ENCODE measurements at places on chromosomes 13 and 19. TPM values are rescaled to one million over a fixed set of nuclear protein-coding genes. Genes with fewer than 3 reads are reported as not detected.

- H3K27ac ChIP-seq, result no peak overlapping the region
- H3K4me3 ChIP-seq, result no peak overlapping the region
- H3K4me1 ChIP-seq, result peaks cover 16% of the 10 kb centered on the region
Measured at GRCh38 chr13:39888865-39889810, 233.7 kb downstream of the COG6 start.

- DNase-seq, result no peak
- H3K4me1 ChIP-seq, result peaks cover 20% of the 10 kb centered on the region
- no peak overlapping the region for H3K4me3 ChIP-seq
- no peak overlapping the region for H3K27ac ChIP-seq
- H3K36me3 ChIP-seq, result peaks cover 7% of the 10 kb centered on the region
Measured at GRCh38 chr19:17300992-17301619, 2.1 kb downstream of the ABHD8 start.

Gene HTR2A
- 0.83 TPM for total RNA-seq

Gene COL4A2
- total RNA-seq, result 469 TPM

Gene ARRDC2
- 2.9 TPM for total RNA-seq

DNA sequence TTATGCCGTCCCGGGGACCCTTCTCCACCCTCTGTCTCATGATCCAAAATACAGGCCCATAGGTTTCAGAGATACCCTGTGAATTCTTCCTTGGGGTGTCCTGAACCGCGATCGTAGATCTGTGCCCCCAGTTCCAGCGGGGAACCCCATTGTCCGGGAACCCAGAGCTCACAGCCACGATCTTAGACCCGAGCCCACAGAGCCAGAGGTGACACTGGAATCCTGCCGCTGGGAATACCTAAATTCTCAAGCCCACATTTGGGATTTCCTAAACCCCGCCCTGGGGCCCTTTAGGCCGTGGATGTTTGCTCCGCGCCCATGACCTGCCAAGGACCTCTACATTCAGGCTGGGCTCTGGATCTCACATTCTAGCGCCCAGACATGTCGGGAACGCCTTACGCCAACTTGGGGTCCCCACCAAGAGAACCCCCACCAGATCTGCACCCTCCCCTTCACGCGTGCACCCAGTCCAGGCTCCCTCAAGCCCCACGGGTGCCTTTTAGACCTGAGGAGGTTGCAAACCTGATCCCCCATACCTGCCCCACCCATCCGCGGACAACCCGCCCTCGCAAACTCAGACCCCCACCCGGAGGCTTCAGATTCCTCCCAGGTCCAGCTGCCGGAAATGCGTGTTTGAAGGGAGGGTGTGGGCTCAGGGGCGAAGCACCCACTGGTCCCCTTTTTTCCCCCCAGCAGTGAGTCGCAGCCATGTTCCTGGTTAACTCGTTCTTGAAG lies 605 bp downstream of the CAPNS1 start:
- peak overlapping the region; percentile 98 for H3K4me3 ChIP-seq
- peaks cover 25% of the 10 kb centered on the region for H3K36me3 ChIP-seq
- H3K4me1 ChIP-seq, result peaks cover 16% of the 10 kb centered on the region
- H3K27ac ChIP-seq, result peak overlapping the region; percentile 99

- H3K36me3 ChIP-seq, result peaks cover 10% of the 10 kb centered on the region
- peaks cover 24% of the 10 kb centered on the region for H3K4me1 ChIP-seq
- H3K27me3 ChIP-seq, result no peaks in the 10 kb centered on the region
Measured at GRCh38 chr19:49809160-49809940, 3.7 kb downstream of the FUZ start.

GRCh38 chr13:105035092-105035491 lies 1500.4 kb downstream of the EFNB2 start:
- no peak overlapping the region for H3K4me3 ChIP-seq
- no peak for DNase-seq
- H3K27ac ChIP-seq, result no peak overlapping the region
- no peaks in the 10 kb centered on the region for H3K36me3 ChIP-seq

- DNase-seq, result no peak
- no peak overlapping the region for H3K4me3 ChIP-seq
Measured at GRCh38 chr19:49799798-49800376, 13.2 kb downstream of the FUZ start.

DNA sequence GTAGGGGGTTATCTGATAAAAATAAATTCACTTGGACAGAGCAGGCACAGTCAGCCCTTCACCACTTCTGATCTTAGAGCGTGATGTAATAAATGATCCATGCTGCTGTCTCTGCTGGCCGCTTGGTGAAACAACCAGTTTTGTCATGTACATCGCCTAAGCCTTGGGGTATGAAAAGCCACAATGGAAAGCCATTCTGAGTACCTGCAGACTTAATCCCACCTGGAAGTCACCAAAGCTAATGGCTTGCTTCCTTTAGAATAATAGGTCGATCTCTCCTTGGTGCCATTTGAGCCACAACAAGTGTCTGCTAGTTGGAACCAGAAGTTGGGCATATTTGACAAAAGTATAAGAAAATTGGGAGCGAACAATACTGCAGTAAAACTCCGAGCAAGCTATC lies 1649.7 kb upstream of the SPRY2 start:
- no peak for DNase-seq
- H3K4me1 ChIP-seq, result peaks cover 45% of the 10 kb centered on the region
- H3K27ac ChIP-seq, result no peak overlapping the region
- no peaks in the 10 kb centered on the region for H3K27me3 ChIP-seq

GRCh38 chr19:42596391-42597072 lies 1.8 kb upstream of the CEACAM8 start:
- H3K4me3 ChIP-seq, result no peak overlapping the region
- H3K36me3 ChIP-seq, result no peaks in the 10 kb centered on the region
- peak; percentile 55 for DNase-seq
- H3K4me1 ChIP-seq, result no peaks in the 10 kb centered on the region

GRCh38 chr19:3557461-3558248 lies at the start of gene MFSD12:
Gene MFSD12, minus strand, starts transcription at chr19:3557586. Its CDS starts 183 bp downstream, at chr19:3557403.
- peaks cover 18% of the 10 kb centered on the region for H3K4me1 ChIP-seq
- H3K27ac ChIP-seq, result peak within 1 kb of the TSS; percentile 67
- no peaks in the 10 kb centered on the region for H3K36me3 ChIP-seq
- DNase-seq, result peak; percentile 90

GRCh38 chr13:19057588-19058340 lies 123.9 kb downstream of the TUBA3C start:
- no peak overlapping the region for H3K4me3 ChIP-seq
- H3K27me3 ChIP-seq, result no peaks in the 10 kb centered on the region
- DNase-seq, result no peak
- no peaks in the 10 kb centered on the region for H3K4me1 ChIP-seq

- peaks cover 6% of the 10 kb centered on the region for H3K4me1 ChIP-seq
- H3K36me3 ChIP-seq, result peaks cover 20% of the 10 kb centered on the region
- H3K27ac ChIP-seq, result peak overlapping the region; percentile 80
- H3K4me3 ChIP-seq, result peak overlapping the region; percentile 85
- no peak for DNase-seq
Measured at GRCh38 chr19:12092956-12093355, 28.4 kb downstream of the ZNF844 start.

DNA sequence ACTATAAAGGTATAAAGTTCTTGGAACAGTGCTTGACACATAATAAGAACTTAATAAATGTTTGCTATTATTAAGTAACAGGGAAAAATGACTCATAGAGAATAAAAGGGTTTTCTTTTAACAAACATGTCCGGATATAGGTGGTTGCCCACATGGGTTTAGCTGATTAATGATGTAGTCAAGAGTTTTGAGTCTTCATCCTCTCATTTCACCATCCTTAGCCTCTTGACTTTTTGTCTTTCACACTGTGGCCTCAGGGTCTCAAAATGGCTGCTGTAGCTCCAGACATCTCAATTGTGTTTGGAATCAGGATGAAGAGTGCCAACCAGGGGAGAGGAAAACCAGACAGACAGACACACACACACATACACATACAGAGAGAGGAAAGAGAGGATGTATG lies 97.9 kb downstream of the HSPH1 start:
- no peak overlapping the region for H3K4me3 ChIP-seq
- H3K4me1 ChIP-seq, result no peaks in the 10 kb centered on the region
- no peaks in the 10 kb centered on the region for H3K36me3 ChIP-seq
- H3K27me3 ChIP-seq, result no peaks in the 10 kb centered on the region
- DNase-seq, result no peak

DNA sequence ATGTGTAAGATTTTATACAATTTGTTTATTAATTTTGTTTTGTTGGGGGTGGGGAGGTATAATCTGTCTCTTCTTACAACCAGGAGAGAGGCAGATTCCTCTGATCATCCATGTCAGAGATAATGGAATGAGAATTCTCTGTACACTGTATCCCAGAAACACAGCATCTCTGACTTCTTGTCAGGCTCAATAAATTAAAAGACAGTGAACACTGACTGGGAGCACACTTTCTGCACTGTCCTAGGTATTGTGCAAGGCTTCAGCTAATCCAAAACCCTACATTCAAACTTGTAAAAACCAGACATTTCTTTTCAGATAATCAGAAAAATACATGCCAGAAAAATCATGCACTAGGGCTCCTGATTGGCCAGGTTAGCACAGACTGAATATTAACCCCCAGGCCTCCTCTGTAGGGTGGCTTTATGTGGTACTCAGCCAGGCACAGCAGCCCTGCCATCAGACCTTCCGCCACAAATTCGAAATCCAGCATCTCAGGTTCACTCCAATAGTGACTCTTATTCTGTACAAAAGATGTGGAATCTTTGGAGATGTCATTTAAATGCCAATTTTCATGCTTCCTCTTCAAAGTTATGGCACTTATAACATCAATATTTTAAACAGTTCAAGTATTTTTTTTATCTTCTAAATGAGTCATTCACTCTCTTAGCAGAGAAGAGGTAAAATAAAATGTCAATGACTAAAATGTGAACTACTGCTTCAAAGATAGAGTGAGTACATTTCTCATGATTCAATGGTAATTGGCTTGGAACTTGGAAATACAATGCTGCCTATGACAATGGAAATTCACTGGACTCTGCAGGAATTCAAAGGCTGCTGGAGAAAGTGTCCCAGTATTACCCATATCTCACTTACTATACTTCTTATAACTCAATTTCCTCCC lies 211.5 kb downstream of the KLF12 start:
- H3K4me1 ChIP-seq, result no peaks in the 10 kb centered on the region
- H3K36me3 ChIP-seq, result peaks cover 4% of the 10 kb centered on the region
- H3K27me3 ChIP-seq, result no peaks in the 10 kb centered on the region
- no peak overlapping the region for H3K4me3 ChIP-seq
- no peak for DNase-seq

Gene PEAK3
- total RNA-seq, result 0.11 TPM

DNA sequence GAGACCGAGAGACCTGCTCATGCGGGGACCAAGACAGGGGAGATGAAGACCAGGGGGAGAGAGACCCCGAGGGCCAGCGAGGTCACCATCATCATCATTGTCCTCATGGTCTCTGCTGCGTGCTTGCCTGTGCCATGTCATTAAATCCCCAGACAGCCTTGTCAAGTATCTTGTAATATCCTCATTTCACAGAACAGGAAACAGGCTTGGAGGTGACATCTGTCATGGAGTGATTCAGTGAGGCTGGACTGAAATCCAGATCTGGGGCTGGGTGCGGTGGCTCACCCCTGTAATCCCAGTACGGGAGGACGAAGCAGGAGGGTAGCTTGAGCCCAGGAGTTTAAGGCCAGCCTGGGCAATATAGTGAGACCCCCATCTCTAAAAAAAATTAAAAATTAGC lies 5.9 kb upstream of the NANOS2 start:
- no peak for DNase-seq
- H3K27ac ChIP-seq, result no peak overlapping the region
- peaks cover 21% of the 10 kb centered on the region for H3K27me3 ChIP-seq
- H3K4me1 ChIP-seq, result no peaks in the 10 kb centered on the region

- H3K27ac ChIP-seq, result no peak overlapping the region
- no peaks in the 10 kb centered on the region for H3K4me1 ChIP-seq
- no peak for DNase-seq
- H3K36me3 ChIP-seq, result no peaks in the 10 kb centered on the region
Measured at GRCh38 chr19:46537136-46538097, 41.8 kb upstream of the PNMA8B start.

Gene USE1
- total RNA-seq, result 25.8 TPM

DNA sequence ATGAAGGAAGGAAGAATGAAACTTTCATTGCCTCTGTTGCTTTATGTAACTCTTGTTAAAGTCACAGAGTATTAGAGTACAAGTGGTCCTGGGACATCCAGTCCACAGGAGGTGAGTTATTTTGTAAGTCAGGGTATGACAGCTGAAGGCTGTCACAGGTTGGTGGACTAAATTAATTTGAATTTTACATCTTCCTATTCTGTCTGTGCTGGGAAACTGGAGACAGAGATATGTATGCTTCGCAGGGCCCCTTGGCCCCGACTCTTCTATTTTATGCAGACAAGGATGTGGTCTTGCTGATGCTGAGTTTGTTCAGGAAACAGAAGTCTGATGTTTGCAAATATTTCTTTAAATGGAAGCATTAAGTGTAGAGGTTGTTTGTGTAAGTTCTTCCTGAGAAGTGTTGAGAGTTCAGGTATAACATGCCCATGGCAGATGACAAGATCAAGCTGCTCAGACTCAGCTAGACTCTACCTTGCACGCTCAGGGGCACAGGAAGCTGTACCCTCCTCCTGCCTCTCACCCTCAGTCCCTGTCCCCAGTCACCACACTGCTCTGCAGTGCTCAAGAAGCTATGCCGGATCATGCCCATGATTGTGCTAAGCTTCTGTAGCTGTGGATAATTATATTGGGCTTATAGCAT lies 23.4 kb downstream of the RASL11A start:
- no peaks in the 10 kb centered on the region for H3K36me3 ChIP-seq
- no peak overlapping the region for H3K27ac ChIP-seq
- DNase-seq, result no peak
- H3K4me3 ChIP-seq, result no peak overlapping the region

DNA sequence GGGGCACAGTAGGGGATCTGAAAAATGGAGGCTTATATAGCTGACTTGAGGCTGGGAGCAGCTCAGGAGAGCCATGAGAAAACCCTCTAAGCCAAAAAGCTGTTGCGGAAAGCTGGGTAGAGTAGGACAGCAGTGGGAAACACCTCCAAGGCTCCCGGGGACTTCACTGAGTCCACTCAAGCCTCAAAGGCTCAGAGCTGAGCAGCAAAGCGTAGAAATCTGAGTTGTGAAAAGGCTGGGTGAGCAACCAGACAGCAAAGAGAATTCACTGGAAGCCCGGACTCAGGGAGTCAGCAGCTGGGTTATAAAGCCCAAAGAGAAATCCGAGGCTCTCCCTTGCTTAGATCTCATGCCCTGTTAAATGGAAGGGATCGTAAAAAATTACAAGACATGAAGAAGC lies 905.0 kb downstream of the EFNB2 start:
- no peaks in the 10 kb centered on the region for H3K36me3 ChIP-seq
- H3K27ac ChIP-seq, result no peak overlapping the region
- DNase-seq, result no peak
- H3K27me3 ChIP-seq, result no peaks in the 10 kb centered on the region
- peaks cover 13% of the 10 kb centered on the region for H3K4me1 ChIP-seq

Gene GNG7
- 8.2 TPM for total RNA-seq

Data from mesothelial cell of epicardium (in vitro differentiated cells).